Activated CD8-positive, alpha-beta memory T cell treated with anti-CD3 and anti-CD28 coated beads, Interleukin-2, amount 10 ng/mL, durations not matched to agents 7 days and 5 days (primary cell): ENCODE measurements at places on chromosomes 7 and 10.
A peak's percentile ranks its signal among the peaks of the same experiment; 100 is the strongest.

DNA sequence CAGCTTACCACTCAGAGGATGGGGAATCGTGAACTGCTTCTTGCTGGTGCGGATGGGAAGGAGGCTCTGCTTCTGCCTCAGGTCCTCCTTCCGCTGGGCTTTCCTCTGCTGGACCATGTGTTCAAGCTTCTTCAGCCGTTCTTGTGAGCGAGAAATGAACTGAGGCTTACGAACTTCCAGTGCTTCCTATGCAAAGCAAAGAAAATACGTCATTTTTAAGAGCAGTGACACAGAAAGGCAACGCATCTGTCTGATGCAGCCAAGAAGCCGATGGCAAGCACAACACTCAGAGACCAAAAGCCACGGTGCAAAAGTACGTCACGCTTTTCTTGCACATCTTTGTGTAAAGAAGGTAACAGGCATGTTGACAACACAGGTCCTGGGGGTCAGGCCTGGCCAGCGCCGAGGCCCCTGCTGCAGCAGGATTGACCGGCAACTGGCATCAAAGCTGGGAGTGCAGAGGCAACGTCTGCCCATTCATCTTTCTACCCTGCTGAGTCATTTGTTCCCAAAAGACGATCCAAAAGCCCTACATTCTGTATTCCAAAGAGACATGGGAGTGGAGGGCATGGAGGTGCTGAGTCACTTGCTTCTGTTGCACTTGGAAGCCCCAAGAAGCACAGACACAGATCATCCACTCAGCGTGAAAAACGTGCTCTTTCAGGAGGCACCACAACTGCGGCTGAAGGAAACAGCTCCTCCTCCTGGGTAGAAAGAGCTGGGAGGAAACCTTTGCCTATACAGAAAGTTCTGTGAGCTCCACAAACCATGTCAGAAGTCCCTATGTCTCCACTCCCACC, 71.0 kb upstream of the ADAM12 start:
- no peak for DNase-seq

- DNase-seq = no peak
Observed at GRCh38 chr7:50782375-50783208, at the start of gene GRB10. Gene GRB10 (minus strand): TSS chr7:50782896. CDS start chr7:50732322, 50,574 bp downstream.

DNA sequence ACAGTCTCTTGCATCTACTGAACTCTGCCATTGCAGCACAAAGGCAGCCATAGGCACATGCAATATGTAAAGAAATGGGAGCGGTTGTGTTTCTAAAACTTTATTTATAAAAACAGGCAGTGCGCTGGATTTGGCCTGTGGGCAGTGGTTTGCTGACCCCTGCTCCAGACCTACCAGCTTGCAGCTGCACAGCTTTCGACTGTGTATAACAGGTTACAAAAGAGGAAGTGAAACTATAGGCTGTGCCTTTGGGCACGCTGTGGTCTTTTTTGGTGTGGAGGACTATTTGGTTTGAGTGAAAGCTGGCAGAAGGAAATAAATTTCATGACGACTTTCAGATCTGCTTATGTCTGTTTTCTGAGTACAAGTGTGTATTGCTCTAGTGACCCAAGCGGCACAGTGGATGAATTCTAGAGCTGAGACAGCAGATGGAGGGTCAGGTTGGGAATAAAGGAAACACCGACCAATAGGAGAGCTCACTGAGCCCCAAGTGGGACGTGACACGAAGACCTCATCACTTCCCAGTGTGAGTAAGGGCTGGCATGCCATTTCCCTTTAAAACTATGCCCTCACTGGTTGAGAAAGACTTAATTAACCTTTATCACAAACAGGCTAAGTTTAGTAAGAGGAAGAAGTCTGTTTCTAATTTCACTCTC, 152.7 kb downstream of the ANK3 start:
- peak; percentile 70 for DNase-seq

GRCh38 chr10:125976960-125977605, 80.7 kb downstream of the FANK1 start:
- no peak for DNase-seq

GRCh38 chr7:134037991-134038390, 89.1 kb upstream of the LRGUK start:
- DNase-seq = no peak

DNA sequence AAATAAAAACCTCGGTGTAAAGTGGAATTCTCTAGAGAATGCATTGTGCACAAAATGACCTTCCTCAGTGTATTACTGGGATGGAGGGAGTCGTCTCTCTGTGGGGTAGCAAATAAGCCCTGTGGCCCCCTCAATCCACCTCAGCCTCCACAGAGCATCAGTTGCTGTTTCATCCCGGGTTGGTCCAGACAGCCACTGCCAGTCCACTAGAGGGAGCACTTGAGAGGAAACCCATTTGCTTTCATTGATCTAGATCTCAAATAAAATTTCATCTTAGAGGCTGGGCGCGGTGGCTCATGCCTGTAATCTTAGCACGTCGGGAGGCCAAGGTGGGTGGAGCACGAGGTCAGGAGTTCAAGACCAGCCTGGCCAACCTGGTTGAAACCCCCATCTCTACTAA, 1128.7 kb downstream of the CNTNAP2 start:
- no peak for DNase-seq
